Colonic mucosa (tissue), 4 donors: ENCODE measurements at places on chromosomes 6 and 20. TPM values are rescaled to one million over a fixed set of nuclear protein-coding genes. Genes with fewer than 3 reads are reported as not detected.

VWA7 gene
- 10.1 TPM for total RNA-seq

SLPI gene
- total RNA-seq = 109 TPM

ESF1 gene
- total RNA-seq = 11.0 TPM

PRDM13 gene
- total RNA-seq = not detected

GFOD1 gene
- total RNA-seq = 6.9 TPM

TFAP2A gene
- total RNA-seq = 0.99 TPM

FAM184A gene
- total RNA-seq = 0.62 TPM

SULF2 gene
- 97.9 TPM for total RNA-seq

KHDC1 gene
- 1.8 TPM for total RNA-seq

MATN4 gene
- 0.47 TPM for total RNA-seq

CST4 gene
- not detected for total RNA-seq

ADGRF5 gene
- 3.3 TPM for total RNA-seq

KCNK16 gene
- not detected for total RNA-seq

LRRC73 gene
- total RNA-seq = 0.77 TPM

DNA sequence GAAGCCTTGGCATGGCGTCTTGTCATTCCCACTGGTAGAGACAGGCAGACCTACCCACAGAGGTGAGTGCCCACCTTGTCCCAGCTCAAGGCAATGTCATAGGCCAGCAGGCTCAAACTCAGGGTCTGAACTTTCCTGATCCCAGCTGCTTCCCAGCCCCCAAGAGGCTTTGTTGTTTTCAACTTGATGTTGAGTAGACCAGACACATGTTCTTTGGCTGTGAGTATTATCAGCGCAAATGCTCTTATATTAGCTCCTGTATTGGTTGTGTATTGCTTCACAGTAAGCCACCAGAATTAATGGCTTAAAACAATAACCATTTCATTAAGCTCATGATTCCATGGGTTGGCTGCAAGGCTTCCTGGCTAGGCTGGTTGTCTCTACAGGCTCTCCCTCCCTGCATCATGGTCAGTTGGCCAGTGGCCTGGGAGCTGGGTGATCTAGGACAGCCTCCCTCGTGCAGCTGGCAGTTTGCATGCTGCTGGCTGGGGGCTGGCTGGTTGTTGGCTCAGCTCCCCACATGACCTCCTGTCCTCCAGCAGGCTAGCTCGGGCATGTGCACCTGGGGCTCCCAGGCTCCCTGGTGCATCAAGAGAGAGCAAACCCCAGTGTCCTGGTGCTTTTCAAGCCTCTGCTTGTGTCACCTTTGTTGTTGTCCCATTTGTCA is 21.6 kb downstream of the TOX2 start:
- DNase-seq = no peak
- H3K27me3 ChIP-seq = no peaks in the 10 kb centered on the region
- no peak overlapping the region for H3K27ac ChIP-seq
- H3K36me3 ChIP-seq = no peaks in the 10 kb centered on the region
- H3K4me1 ChIP-seq = no peaks in the 10 kb centered on the region

GRCh38 chr20:64065974-64066343 is 3.0 kb downstream of the TCEA2 start:
- no peaks in the 10 kb centered on the region for H3K36me3 ChIP-seq
- H3K27me3 ChIP-seq = no peaks in the 10 kb centered on the region
- H3K27ac ChIP-seq = no peak overlapping the region
- DNase-seq = no peak
- no peak overlapping the region for H3K4me3 ChIP-seq
- H3K4me1 ChIP-seq = peaks cover 5% of the 10 kb centered on the region

GRCh38 chr20:33852626-33853506 is 41.7 kb downstream of the CHMP4B start:
- DNase-seq = no peak
- no peaks in the 10 kb centered on the region for H3K4me1 ChIP-seq
- H3K27me3 ChIP-seq = no peaks in the 10 kb centered on the region
- H3K27ac ChIP-seq = no peak overlapping the region
- peaks cover 26% of the 10 kb centered on the region for H3K36me3 ChIP-seq
- no peak overlapping the region for H3K4me3 ChIP-seq

DNA sequence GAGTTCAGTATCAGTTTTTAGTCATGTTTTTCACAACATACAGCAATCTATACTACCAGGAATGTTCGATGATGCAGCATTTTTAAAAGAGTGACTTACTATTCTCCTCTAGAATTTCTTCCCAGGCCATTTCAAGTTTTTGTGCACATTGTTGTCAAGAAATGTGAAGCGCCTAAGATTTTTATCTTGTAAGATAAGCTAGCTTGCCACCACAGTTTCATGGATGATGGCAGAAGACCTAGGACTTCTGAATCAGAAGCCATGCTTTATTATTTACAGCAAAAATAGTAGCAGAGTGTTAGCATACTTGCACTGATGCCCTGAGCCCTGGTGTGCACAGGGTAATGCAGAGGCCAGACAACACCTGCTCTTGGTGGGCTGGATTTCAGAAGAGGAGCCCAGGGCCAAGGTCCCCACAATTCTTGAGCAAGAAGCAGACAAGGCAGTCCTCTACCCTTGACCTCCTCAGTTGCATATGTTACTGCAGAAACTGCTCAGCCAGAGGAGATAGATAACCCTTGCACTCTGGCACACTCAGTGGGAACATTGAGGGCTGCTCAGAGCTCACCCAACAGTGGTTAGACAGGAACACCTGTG is 99.2 kb downstream of the QKI start:
- H3K27ac ChIP-seq = no peak overlapping the region
- H3K36me3 ChIP-seq = no peaks in the 10 kb centered on the region
- H3K27me3 ChIP-seq = no peaks in the 10 kb centered on the region
- H3K4me1 ChIP-seq = no peaks in the 10 kb centered on the region
- H3K4me3 ChIP-seq = no peak overlapping the region

- no peak overlapping the region for H3K4me3 ChIP-seq
- no peak overlapping the region for H3K27ac ChIP-seq
- no peaks in the 10 kb centered on the region for H3K36me3 ChIP-seq
- peak; percentile 53 for DNase-seq
These were observed 94.3 kb downstream of the JPH2 start for GRCh38 chr20:44092551-44093248.

GRCh38 chr6:34773916-34774315 is 16.6 kb downstream of the SNRPC start:
- no peaks in the 10 kb centered on the region for H3K27me3 ChIP-seq
- H3K27ac ChIP-seq = no peak overlapping the region
- DNase-seq = no peak
- H3K4me1 ChIP-seq = no peaks in the 10 kb centered on the region

GRCh38 chr20:50337521-50338466 is 147.2 kb downstream of the CEBPB start:
- no peaks in the 10 kb centered on the region for H3K36me3 ChIP-seq
- H3K27ac ChIP-seq = no peak overlapping the region
- DNase-seq = no peak
- no peaks in the 10 kb centered on the region for H3K4me1 ChIP-seq

DNA sequence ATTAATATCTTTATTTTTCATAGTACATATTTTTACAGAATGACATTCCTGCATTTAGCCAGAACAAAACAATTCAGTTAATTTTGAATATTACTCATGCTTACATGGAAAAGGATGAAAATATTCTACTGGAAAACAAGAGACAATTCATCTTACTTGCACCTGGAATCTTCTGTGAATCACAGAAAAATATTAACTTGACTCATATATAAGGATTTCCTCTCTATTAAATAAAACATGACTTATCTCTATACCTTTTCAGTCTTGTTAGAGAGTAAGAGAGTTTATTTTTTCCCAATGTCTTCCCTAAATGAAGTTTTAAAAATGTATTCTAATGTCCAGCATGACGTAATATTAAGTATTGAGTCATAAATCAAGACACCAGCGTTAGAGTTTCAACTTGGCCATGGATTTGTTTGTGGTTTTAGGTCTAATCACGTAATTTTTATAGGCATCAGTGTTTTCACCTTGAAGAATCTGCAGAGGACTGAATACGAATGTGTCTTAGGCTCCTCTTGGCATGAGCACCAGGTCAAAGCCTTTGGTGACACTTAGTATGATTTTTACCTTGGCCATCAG is 445.1 kb upstream of the JAG1 start:
- DNase-seq = no peak
- H3K27ac ChIP-seq = no peak overlapping the region
- H3K36me3 ChIP-seq = no peaks in the 10 kb centered on the region
- no peaks in the 10 kb centered on the region for H3K27me3 ChIP-seq
- no peak overlapping the region for H3K4me3 ChIP-seq

DNA sequence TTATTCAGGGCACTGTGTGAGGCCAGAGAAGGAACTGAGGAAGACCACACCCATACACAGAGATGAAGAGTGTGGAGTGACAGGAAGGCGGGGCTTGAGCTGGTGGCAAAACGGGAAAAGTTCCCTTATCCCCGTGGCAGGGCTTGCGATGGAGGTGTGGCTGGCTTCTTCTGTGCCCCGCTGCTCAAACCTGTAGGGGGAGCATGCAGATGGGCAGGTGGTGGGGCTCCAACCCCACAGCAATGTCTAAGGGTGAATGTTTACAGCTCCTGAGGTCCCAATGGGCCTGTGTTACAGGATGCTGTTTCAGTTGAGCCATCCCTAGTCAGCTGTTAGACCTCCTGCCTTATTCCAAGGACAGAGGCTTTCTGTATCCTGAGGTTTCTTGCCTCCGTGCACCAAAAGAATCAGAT is 105.9 kb downstream of the LY86 start:
- peaks cover 26% of the 10 kb centered on the region for H3K4me1 ChIP-seq
- H3K27me3 ChIP-seq = no peaks in the 10 kb centered on the region
- no peaks in the 10 kb centered on the region for H3K36me3 ChIP-seq
- H3K4me3 ChIP-seq = no peak overlapping the region

GRCh38 chr6:24935366-24936152 is at the start of gene RIPOR2:
TSS of gene RIPOR2 (minus strand) at chr6:24935960. CDS start at chr6:24935898, 62 bp downstream.
- no peaks in the 10 kb centered on the region for H3K4me1 ChIP-seq
- no peaks in the 10 kb centered on the region for H3K36me3 ChIP-seq
- H3K4me3 ChIP-seq = peak within 1 kb of the TSS; percentile 8
- no peak for DNase-seq
- H3K27ac ChIP-seq = peak within 1 kb of the TSS; percentile 29

DNA sequence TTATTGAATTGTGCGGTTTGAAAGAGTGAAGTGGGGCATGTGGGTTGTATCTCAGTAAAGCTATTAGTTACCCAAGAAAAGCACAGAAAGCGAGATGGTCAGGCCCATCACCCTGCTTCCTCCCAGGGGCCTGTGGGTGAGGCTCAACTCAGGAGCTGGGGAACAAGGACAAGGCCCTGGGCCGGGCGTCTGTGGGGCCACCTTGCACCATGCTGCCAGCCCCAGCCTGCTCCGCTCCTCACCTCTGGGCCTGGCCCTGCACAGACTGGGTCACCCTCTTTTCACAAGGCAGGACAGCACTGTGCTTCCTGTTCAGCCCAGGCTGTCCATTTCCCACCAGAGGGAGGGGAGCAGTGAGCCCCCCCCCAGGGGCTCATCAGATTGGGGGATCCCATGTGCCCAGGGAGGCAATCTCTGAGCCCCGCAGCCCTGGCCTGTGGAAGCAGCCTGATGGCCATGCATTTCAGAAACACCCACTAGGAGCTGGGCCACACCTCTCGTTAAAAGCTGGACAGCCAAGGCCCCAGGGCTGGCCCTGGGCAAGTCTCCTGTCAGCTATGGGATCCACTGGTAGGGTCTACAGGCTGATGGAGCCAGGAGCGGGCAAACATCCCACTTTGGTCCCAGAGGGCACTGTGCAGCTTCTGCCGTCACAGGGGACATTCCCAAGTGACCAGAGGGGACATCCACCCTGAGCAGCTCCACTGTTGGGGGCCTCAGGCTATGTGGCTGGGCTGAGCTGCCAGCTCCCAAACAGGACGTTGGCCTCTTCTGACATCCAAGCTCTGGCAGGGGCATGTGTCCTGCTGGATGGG is 55.9 kb downstream of the YTHDF1 start:
- no peaks in the 10 kb centered on the region for H3K4me1 ChIP-seq
- DNase-seq = no peak
- H3K4me3 ChIP-seq = no peak overlapping the region
- H3K36me3 ChIP-seq = no peaks in the 10 kb centered on the region
- no peak overlapping the region for H3K27ac ChIP-seq

- no peaks in the 10 kb centered on the region for H3K27me3 ChIP-seq
- DNase-seq = no peak
- no peak overlapping the region for H3K4me3 ChIP-seq
- no peak overlapping the region for H3K27ac ChIP-seq
- no peaks in the 10 kb centered on the region for H3K36me3 ChIP-seq
These were observed 84.8 kb upstream of the MPC1 start for GRCh38 chr6:166467436-166468000.

GRCh38 chr6:45984788-45985425 is 30.8 kb downstream of the CLIC5 start:
- H3K27me3 ChIP-seq = no peaks in the 10 kb centered on the region
- H3K36me3 ChIP-seq = no peaks in the 10 kb centered on the region
- no peak for DNase-seq
- no peaks in the 10 kb centered on the region for H3K4me1 ChIP-seq

DNA sequence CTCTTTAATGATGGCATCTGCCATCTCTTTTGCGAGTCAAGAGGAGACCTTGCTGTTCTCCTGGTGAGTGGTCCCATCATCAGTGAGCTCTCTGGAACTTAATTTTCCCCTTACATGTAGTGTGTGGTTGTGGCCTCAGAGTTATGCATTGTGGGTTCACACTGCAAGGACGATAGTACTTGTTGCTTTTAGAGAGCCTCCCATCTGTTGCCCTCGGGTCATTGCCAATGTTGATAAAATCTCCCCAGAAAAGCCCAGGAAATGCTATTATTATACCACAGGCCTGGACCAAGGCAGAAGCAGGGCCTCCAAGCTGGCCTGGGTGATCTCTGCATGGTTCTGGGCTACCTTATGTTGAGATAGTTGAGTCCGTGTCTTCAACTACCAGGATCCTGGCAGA is 241.6 kb downstream of the BMP7 start:
- H3K4me3 ChIP-seq = no peak overlapping the region
- H3K36me3 ChIP-seq = no peaks in the 10 kb centered on the region
- no peak overlapping the region for H3K27ac ChIP-seq
- no peaks in the 10 kb centered on the region for H3K4me1 ChIP-seq
- no peak for DNase-seq

DNA sequence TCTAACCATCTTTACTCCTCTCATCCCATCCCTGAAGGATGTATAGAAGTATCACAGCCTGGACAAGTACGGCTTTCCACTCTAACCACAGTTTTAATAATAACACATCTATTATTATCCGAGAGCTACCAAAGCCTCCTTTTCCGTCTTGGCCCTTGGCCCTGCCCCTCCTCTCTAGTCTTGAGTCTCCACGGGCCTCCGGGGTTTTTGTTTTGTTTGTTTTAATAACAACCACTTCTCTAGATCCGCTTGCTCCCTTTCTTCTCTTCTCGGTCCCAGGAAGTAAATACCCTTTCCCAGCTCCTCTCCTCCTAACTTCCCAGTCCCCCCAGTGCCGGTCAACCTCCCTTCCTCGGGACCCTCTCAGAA is 661 bp downstream of the LCA5 start:
- H3K36me3 ChIP-seq = no peaks in the 10 kb centered on the region
- H3K4me1 ChIP-seq = no peaks in the 10 kb centered on the region
- H3K27me3 ChIP-seq = no peaks in the 10 kb centered on the region
- peak; percentile 45 for DNase-seq
- peak overlapping the region; percentile 69 for H3K27ac ChIP-seq
